NCI-H2171 treated with DMSO at 0.1 percent for 48 hours (cell line): ENCODE measurements at places on chromosomes 6 and 20.
A peak's percentile ranks its signal among the peaks of the same experiment; 100 is the strongest.

- DNase-seq: no peak
Observed at GRCh38 chr6:12232821-12233220, 57.3 kb upstream of the EDN1 start.

DNA sequence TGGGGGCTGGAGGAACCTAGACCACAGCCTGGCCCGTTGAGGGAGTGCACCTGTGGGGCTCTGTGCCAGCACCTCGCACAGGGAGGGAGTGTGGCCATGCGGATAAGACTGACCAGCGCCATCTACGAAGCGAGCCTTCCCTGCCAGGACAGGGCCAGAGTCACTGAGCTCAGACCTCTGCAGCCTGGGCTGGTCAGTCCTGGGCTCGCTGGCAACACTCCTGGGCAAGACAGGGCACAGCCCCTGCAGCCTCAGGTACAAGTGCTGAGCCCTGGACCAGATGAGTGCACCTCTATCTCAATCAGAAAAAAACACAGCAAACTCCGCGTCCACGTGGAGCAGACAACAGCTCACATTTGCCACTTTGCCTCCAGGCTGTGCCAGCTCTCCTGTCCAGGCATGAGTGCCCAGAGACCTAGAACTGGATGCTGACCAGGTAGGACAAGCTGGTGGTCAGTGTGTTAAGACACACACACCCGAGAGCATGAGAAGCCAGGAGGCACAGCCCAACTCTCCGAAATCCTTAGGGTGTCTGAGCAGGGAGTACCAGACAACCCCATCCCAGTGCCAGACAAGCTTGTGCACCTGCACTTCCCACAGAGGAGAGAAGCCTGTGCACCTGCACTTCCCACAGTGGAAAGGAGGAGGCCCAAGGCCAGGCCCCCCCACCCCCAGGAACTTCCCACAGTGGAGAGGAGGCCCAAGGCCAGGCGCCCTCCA, 4.9 kb downstream of the ARFRP1 start:
- no peak for DNase-seq

GRCh38 chr6:16020259-16020658, 108.6 kb upstream of the MYLIP start:
- no peak for DNase-seq

DNA sequence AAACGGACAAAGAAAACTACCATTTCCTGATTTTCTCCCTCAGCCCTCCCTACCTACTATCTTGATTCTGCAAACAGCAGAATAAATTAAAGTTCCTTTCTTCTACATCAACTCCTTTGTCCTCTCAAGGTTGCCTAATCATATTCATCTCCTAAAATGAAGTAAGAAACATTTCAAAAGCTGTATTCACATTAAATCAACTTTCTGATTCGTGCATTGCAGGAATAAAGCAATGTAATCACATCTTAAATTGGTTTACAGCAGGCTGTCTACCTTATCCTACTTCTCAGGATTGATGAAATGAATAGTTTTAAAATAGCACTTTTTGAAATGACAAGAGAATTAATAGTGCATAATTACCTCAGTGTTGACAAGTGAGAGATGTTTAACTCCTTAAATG, 25.1 kb downstream of the PRKN start:
- no peak for DNase-seq

DNA sequence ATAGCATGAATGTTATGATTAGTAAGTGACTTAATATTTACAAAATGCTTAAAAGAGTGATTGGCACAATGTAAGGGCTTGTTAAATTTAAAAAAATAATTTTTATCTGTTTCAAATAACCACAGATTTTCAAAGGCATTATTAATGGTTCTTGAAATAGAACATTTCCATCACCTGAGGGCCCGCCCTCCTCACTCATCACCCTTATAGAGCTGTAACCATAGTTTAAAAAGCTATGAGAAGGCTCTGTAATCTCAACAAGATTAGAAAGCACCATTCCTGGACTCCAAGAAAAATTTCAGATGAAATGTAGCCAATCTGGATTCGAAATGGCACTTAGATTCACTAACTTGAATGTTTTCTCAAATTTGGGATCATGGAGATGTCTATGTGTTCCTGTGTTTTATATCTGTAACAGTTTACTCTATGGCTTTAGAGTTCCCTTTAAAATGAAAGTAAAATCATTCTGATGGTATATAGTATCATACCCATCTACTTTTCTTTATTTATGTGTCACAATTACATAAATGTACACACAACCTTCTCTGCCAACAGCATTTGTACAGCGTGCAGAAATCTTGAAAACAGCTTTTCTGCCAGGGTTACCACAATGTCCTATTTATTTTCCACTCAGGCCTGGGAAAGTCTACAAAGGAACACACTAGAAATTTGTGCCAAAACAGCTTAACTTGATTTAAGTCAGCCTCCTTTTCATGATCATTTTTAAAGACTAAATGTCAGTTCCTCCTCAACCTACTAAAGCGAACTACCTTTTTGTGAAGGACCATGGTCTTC, 207.7 kb downstream of the TBX18 start:
- no peak for DNase-seq

DNA sequence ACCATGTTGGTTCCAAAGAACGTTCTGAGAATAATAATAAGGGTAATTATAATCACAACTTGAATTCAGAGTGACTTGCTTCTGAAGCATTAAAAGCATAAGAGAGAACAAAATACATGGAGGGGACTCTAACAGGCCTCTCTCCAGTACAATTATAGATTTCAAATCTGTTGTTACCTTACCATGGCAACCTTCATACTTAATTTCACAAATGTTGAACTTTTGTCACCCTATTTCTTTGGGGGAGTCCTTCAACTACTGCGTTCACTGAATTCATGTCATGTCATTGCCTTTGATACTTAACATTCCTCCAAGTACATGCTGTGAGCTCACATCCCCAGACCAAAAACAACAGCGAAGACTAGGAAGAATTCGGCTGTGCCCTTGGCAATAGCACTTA, 104.0 kb downstream of the MKKS start:
- DNase-seq: peak; percentile 48

DNA sequence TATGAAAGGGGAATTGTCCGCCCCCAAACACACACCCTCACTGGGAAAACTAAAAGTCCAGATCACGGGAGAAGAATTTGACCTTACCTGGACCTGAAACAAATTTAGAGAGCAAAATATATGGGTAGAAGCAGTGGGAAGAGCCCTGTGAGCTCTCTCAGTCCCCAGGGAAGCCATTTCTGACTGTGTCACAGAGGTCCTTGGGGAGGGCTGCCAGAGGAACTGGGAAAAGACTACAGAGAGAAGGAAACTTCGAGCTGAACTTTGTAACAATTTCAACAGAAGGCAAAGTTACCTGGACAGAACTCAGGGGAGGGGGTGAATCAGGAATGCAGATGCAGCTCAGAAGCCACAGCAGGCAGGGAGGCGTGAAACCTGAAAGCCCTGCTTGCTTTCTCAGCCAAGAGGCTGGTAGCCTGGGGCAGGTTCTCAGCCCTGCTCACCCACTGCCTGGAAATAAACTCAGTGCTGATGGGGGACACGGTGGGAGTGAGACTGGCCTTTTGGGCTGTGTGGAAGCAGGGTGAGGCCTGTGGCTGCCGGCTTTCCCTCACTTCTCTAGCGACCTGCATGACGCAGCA, 163.8 kb downstream of the TMEM200A start:
- no peak for DNase-seq

DNA sequence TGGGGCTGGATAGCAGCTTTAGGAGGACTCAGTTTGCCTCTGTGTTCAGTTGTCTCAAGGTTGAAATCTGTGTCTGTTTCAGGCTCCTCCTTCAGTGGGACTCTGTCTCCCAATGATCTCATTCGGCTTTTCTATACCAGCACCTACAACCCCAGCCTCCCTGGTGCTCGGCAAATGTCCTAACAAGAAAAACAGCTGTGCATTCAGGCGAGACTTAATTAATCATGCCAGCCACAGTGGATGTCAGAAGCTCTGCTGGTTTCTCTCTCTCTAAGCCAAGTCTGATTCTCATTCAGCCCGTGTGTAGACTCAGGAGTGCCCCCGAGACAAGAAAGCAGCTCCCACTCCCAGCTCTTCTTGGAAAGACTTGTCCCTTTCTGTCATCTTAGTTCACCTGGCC, 46.8 kb downstream of the SUN5 start:
- DNase-seq: no peak

GRCh38 chr20:25496165-25496967, 88.9 kb downstream of the GINS1 start:
- DNase-seq: no peak

- DNase-seq: no peak
Observed at GRCh38 chr20:62357187-62357667, 9.9 kb downstream of the LAMA5 start.
